ENCODE measurements at places on chromosomes 5 and 9.

DNA sequence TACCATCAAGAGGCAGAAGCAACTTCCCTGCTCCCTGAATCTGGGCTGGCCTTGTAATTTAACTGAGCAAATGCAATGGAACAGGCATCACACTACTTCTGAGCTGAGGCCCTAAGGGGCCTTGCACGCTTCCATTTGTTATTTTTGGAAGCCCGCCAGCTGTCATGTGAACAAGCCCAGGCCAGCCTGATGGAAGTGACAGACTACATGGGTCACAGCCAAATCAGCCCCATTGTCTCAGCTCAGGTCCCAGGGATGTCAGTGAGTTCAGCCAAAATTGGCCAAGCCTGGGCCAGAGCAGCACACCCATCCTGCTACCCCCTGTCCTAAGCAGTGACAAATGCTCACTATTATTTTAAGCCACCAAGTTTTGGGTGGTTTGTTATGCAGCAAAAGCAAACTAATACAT, 72.8 kb downstream of the PRRT1B start:
- peak; percentile 75 for DNase-seq

GRCh38 chr5:160434022-160434531, 12.4 kb downstream of the PTTG1 start:
- no peak for DNase-seq

GRCh38 chr5:33688526-33688925, 203.3 kb downstream of the ADAMTS12 start:
- no peak for DNase-seq

- no peak for DNase-seq
Observed at GRCh38 chr5:59813761-59814536, 79.6 kb downstream of the PDE4D start.

- no peak for DNase-seq
Observed at GRCh38 chr9:95045751-95046150, 271.8 kb downstream of the FANCC start.

DNA sequence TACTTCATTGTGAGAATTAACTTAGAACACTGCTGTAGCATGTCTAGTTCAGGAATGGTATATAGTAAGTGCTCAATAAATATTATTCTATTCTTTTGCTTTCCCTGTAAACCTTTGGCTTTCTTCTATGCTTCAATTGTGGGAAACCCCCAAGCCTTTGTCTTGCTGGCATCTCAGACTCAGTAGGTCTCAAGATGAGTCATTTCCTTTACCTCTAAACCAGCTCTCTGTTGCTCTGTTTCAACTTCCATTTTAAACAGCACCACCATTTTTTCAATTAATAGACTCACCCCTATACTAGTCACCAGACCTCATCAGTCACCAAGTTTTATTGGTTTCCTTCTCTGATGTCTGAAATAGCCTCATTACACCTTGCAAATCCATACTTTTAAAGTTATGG, 43.5 kb downstream of the DMAC1 start:
- no peak for DNase-seq

GRCh38 chr9:115357821-115358220, 239.9 kb upstream of the TNC start:
- DNase-seq, result no peak

GRCh38 chr5:154118893-154119336, 71.6 kb upstream of the GALNT10 start:
- DNase-seq, result no peak

DNA sequence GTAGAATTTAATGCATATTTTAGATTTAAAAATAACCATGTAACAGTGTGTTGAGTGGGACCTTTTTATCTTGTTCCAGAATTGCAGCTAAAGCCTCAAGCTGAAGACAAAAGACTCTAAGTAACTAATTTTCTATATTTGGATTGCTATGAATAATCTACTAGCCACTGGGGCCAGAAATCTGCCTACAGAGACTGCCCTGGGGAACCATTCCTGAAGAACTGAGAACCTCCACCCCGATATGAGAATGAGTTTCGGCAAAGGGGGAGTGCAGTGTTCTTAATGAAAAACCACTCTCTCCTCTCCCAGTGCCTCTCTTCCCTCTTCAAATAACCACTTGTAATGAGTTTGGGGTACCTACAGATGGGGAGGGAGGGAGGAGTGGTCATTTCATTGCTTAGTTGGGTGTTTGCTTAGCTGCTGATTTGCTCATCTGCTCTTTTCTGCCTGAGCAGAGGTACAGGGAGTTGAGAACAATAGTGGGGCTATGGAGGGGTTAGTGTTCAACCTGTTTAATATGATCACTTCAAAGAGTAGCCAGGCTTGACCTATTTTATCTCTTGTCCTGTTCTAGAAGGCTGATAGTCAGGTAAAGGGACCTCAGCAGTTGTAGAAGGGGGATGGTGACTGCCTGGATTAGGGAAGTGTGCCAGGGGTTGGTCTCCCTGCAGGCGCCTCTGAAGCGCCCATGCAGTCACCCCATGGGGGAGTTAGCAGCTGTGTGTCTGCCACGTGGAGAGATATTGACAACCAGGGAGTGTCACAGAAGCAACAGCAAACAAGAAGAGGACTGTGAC, 47.7 kb downstream of the ATG10 start:
- no peak for DNase-seq

DNA sequence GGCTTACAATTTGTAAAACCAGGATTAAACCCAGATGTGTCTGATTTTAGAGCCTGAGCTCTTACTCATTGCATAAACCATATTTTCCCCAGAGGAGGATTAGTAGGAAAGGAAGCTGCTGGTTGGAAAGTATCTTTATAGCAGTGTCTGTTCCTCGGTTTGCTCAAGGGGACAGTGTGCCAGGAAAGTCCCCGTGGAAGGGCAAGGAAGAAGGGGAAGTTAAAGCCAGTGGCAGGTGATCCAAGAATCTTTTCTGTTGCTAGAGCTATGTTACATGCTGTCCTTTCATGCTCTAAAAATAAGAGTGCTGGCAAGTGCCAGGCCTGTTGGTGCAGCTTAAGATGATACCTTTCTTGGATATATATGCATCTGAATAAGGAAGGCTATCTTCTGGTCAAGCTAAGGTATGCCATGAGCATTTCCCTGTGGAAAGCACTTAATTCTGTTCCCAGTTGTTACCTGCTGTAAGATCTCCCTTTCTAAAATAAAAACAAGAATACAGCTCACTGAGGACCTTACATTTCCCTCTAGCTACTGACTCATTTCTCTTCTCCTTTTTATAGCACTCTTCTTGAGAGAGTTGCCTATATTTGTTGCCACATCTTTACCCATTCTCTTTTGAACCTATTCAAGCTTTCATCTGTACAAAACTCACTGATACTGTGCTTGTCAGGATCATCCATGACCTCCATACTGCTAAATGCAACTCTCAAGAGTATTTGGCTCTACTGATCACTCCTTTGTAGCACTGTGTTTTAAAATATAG, 8.0 kb downstream of the PDCD1LG2 start:
- DNase-seq, result no peak

DNA sequence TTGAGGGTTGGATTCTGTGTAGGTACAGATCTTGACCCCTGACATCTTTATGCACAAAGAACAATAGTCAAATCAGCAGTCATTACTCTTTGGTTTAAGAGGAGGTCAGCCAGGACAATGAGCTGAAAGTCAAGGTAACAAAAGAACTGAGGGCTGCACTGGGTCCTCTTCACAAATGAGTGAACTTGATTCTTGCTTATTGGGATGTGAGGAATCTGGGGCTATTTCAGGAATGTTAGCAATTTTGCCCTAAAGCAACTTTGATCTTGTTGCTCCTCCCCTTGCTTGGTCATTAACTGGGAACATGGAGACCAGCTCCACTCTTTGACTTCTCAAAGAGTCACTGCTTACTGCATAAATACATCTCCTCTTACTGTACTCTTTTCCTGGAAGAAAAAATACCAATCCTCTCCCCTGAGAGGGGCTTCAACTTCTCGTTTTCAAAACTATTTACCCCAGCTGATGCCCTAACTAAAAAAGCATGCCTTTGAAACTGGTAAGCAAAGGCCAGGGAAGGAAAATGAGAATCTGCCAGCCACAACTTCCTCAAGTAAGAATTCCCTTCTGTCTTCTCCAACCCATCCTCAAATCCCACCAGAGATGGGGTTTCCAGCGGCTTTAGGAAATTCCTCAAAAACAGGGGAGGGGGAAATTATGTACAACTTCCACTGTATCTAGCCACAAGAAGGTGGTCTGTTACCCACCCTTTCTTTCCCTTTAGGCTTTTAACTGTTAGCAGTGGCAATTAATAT, 368.3 kb downstream of the ENC1 start:
- DNase-seq, result no peak

GRCh38 chr9:122213589-122214413, 15.0 kb downstream of the LHX6 start:
- no peak for DNase-seq

DNA sequence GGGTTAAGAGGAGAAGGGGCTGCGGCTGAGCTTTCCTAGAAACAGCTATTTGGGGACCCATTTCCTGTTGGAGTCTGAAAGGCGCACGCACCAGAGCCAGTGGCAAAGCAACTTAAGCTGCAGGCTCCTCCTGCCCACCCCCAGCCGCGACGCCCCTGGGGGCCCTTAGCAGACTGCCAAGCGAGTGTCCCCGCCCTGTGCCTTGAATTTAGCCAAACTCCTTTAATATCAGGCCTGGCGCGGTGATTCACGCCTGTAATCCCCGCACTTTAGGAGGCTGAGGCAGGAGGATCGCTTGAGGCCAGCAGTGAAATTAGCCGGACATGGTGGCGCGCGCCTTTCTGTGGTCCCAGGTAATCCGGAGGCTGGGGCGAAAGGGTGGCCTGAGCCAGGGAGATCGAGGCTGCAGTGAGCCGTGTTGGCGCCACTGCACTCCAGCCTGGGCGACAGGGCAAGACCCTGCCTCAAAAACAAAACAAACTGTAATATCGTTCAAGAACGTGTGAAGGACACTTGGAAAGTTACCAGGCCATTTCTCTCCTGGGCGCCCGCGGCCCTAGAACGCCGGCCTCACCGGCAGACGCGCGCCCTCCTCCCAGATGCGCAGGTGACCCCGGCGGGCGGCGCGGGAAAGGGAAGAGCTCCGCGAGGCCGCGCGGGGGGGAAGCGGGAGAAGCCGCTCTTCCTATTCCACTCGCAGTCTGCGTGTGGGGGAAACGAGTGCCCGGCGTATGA, 1.0 kb upstream of the F2R start:
- DNase-seq, result peak; percentile 30

DNA sequence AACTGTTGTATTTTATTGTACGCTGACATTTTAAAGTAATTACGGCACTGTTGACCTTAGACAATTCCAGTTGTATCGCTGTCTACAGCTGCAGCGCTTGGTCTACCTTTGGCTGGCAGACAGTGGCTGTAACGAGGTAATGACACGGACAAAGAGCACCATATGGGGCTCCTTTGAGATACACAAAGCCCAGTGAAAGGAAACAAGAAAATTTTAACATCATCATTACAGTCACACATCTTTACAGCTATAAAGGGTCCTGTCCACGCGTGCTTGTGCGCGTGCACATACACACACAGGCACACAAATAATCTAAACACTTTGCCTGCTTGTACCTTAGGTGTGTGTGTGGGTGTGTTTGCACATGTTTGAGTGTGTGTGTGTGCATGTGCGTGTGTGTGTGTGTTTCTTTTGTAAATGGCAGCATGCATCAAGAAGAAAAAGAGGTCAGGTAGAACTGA, 946.0 kb downstream of the NR2F1-AS1 start:
- DNase-seq, result no peak
